ENCODE measurements at places on chromosomes 7 and 10.

DNA sequence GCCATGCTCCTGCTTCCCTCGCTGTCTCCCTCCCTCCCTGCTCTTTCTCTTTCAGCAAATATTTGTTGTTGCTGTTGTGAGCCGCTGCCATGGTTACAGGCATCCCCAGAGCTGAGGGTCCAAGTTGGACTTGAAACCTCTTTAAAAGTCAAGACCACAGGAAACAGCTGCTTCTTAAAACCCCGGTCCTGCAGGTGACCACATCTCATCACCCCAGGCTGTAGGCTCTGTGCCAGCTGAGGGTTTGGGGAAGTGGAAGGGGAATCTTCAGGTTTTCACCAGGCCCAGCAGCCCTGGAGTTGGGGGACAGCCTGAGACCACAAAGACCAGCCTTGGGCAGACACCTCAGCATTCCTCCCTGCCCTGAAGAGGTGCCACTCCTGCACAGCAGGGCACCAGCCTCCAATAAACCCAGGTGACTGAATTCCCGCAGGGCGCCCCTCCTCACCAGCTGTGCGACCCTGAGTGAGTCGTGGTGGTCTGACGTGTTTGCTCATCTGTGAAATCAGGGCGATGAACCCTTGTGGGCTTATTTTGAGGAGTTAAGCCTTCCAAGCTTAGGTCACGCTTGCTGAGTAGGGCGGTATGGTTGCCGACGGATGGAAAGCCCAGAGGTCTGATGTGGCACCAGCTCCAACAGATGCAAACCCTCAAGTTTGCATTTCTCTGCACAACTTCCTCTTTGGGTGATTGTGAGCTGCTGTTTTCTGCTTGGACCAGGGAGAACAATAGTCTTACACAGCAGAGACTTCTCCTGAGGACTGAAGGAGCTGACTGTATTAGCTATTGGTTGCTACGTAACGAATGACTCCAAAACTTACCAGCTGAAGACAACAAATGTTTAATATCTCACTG lies 24.8 kb downstream of the NPTX2 start:
- DNase-seq, result no peak

- no peak for DNase-seq
Measured at GRCh38 chr7:122951006-122951405, 44.5 kb downstream of the TAS2R16 start.

DNA sequence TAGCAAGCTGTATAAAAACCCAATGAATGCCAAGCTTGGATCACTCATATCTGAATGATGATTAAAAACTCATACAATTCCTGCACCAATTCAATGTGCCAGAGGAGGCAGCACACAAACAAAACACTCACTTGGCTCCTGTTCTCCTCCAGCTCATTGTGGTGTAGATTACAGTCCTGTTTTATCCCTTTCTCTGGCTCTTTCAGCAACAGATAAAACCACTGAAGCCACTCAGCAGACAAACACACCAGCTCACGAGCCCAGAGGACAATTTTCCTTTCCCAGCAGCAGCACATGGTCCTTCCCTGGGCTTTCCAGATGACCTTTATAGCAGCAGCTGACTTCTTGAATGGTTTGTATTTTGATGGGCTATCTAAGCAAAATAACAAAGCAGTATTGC lies 107.3 kb upstream of the STARD3NL start:
- no peak for DNase-seq

- DNase-seq, result no peak
Measured at GRCh38 chr10:31142026-31142425, 110.4 kb upstream of the ZNF438 start.

- no peak for DNase-seq
Measured at GRCh38 chr7:29564496-29565223, 1.0 kb downstream of the PRR15 start.

DNA sequence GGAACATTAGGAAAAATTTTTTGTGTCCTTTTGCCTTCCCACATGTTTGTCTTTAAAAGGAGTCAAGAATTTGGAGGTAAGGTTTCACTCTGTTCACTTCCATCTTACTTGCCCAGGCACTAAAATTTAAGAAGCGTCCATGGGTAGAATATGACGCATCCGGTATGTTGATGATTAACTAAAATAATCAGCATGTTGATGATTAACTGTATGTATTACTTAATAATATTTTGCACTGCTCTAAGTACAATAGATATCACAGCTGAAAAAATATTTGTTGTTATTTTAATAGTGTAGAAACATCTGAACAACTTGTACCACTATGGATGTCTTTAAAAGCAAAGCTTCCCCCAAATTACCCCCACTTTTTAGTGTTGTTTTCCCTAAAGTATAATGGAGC lies 11.5 kb downstream of the ANKRD22 start:
- no peak for DNase-seq

DNA sequence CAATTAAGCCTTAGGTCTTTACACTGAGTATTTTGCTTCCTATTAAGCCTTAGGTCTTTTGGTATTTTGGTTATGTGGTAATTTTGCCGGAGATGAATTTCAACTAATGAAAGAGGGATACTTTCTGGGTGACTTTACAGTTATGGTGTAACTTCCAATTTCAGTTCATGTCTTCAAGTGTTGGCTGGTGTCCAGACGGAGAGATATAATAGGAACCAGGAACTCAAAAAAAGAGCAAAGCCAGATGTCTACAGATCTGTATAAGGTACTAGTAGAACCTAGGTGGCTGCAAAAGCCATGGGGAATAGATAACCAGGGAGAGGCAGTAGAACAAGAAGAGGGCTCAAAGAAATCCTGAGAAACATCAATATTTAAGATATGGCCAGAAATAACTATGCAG lies 12.3 kb downstream of the ERCC6 start:
- no peak for DNase-seq

Measured in stimulated activated CD8-positive, alpha-beta memory T cell treated with anti-CD3 and anti-CD28 coated beads, Interleukin-4, amount 100 ng/mL, for 1 hour (primary cell).